ENCODE measurements at places on chromosomes 4 and X. TPM values are rescaled to one million over a fixed set of nuclear protein-coding genes. Genes with fewer than 3 reads are reported as not detected.

CACNA1F gene
- 0.19 TPM for total RNA-seq

MAGT1 gene
- total RNA-seq = 55.9 TPM

- no peaks in the 10 kb centered on the region for H3K36me3 ChIP-seq
- no peaks in the 10 kb centered on the region for H3K4me1 ChIP-seq
- H3K27ac ChIP-seq = peak overlapping the region; percentile 29
- DNase-seq = no peak
- no peaks in the 10 kb centered on the region for H3K27me3 ChIP-seq
- H3K4me3 ChIP-seq = no peak overlapping the region
Observed at GRCh38 chr4:132101526-132101925, 1047.6 kb upstream of the PCDH10 start.

DNA sequence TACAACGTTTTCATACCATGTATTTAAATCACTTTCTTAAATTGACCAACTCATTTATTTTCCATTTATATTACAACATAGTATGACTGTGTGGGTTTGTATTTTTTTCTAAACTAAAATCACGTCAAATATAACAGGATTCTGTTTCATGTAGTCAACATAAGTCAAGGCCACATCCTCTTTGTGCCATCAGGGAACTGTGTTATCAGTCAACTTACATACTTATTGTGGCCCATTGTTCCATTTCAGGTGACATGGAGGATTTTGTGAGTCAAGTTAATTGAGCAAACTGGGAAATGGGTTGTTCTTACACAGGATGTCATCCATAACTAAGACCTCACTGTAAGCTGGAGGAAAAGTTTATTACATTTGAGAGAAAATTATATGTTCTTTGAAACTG is 35.9 kb downstream of the STK26 start:
- no peaks in the 10 kb centered on the region for H3K27me3 ChIP-seq
- H3K4me1 ChIP-seq = peaks cover 3% of the 10 kb centered on the region
- H3K4me3 ChIP-seq = no peak overlapping the region
- peaks cover 10% of the 10 kb centered on the region for H3K36me3 ChIP-seq

DNA sequence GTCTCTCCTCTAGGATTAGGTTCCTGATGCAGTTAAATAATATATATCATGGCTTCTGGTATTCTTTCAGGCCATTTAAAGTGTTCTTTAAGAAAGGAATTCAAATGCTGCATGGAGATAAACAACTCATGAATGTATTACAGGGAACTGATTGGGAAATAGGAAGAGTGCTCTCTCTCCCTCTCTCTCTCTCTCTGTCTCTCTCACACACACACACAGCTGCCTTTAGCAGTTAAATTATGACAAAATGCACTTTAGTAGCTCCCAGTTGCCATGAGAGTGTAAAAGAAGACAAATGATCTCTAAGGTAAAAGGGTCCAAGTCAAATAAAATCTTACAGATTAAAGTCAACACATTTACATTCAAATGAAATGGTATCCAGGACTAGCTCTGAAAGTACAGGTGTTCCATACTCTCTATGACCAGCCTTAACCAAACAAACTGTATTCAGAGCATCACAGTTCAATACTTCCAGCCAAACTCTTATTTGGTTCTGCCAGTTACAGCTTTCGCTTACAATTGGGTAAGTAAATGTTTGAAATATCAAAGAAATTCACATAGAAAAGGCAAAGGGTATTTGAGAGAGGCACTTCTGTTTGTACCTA is 94.7 kb upstream of the CXXC4 start:
- no peaks in the 10 kb centered on the region for H3K27me3 ChIP-seq
- no peaks in the 10 kb centered on the region for H3K36me3 ChIP-seq
- H3K27ac ChIP-seq = peak overlapping the region; percentile 91
- H3K4me3 ChIP-seq = no peak overlapping the region

GRCh38 chrX:150602743-150603142 is 34.3 kb downstream of the MTM1 start:
- H3K27me3 ChIP-seq = no peaks in the 10 kb centered on the region
- H3K4me1 ChIP-seq = no peaks in the 10 kb centered on the region
- no peak for DNase-seq
- no peak overlapping the region for H3K4me3 ChIP-seq

- no peak for DNase-seq
- peaks cover 22% of the 10 kb centered on the region for H3K27me3 ChIP-seq
- H3K4me3 ChIP-seq = no peak overlapping the region
- no peaks in the 10 kb centered on the region for H3K4me1 ChIP-seq
Observed at GRCh38 chr4:5973033-5973432, 45.2 kb downstream of the C4orf50 start.

GRCh38 chr4:86586160-86586572 is 7.9 kb upstream of the PTPN13 start:
- no peak overlapping the region for H3K4me3 ChIP-seq
- H3K27me3 ChIP-seq = no peaks in the 10 kb centered on the region
- DNase-seq = no peak
- H3K27ac ChIP-seq = peak overlapping the region; percentile 19
- H3K4me1 ChIP-seq = peaks cover 17% of the 10 kb centered on the region

GRCh38 chr4:129916991-129917390 is 821.0 kb downstream of the C4orf33 start:
- no peaks in the 10 kb centered on the region for H3K36me3 ChIP-seq
- no peaks in the 10 kb centered on the region for H3K4me1 ChIP-seq
- DNase-seq = no peak
- H3K27ac ChIP-seq = no peak overlapping the region

- no peaks in the 10 kb centered on the region for H3K27me3 ChIP-seq
- H3K4me3 ChIP-seq = no peak overlapping the region
- no peak overlapping the region for H3K27ac ChIP-seq
- no peak for DNase-seq
- H3K36me3 ChIP-seq = no peaks in the 10 kb centered on the region
Observed at GRCh38 chrX:79036157-79036880, 91.1 kb downstream of the P2RY10 start.
